Activated CD4-positive, alpha-beta memory T cell treated with anti-CD3 and anti-CD28 coated beads, Interleukin-2, amount 10 ng/mL, durations not matched to agents 7 days and 5 days (primary cell): ENCODE measurements at places on chromosomes 16 and 17. TPM values are rescaled to one million over a fixed set of nuclear protein-coding genes. Genes with fewer than 3 reads are reported as not detected.

CCT6B gene
- 1.9 TPM for total RNA-seq

BCAR1 gene
- total RNA-seq: not detected

GINS2 gene
- 38.3 TPM for total RNA-seq

C17orf67 gene
- total RNA-seq: 4.2 TPM

TMEM132E gene
- not detected for total RNA-seq

HOXB8 gene
- total RNA-seq: not detected

CFAP52 gene
- total RNA-seq: not detected

GNGT2 gene
- 22.7 TPM for total RNA-seq

TMC7 gene
- total RNA-seq: not detected

CARD14 gene
- not detected for total RNA-seq

HES7 gene
- 1.5 TPM for total RNA-seq

CETP gene
- not detected for total RNA-seq

SRP68 gene
- total RNA-seq: 92.8 TPM

ZMYND15 gene
- total RNA-seq: 0.10 TPM

TNP2 gene
- total RNA-seq: not detected

GRCh38 chr16:87741700-87742415 is 23.9 kb downstream of the KLHDC4 start:
- DNase-seq: no peak

GRCh38 chr17:64639516-64639915 is 22.6 kb downstream of the SMURF2 start:
- no peak for DNase-seq

DNA sequence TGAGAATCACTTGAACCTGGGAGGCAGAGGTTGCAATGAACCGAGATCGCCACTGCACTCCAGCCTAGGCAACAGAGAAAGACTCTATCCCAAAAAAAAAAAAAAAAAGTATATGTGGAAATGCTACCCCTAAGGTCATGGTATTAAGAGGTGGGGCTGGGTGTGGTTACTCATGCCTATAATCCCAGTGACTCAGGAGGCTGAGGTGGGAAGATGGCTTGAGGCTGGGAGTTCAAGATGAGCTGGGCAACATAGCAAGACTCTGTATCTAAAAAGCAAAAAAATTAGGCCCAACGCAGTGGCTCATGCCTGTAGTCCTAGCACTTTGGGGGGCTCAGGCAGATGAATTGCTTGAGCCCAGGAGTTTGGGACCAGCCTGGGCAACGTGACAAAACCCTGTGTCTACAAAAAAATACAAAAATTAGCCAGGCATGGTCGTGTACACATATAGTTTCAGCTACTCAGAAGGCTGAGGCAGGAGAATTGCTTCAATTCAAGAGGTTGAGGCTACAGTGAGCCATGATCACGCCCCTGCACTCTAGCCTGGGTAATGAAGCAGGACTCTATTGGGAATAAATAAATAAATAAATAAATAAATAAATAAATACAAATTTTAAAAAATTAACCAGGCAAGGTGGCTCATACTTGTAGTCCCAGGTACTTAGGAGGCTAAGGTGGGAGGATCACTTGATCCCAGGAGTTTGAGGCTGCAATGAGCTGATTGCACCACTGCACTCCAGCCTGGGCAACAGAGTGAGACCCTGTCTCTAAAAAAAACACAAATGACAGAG is 32.3 kb upstream of the NUFIP2 start:
- no peak for DNase-seq

DNA sequence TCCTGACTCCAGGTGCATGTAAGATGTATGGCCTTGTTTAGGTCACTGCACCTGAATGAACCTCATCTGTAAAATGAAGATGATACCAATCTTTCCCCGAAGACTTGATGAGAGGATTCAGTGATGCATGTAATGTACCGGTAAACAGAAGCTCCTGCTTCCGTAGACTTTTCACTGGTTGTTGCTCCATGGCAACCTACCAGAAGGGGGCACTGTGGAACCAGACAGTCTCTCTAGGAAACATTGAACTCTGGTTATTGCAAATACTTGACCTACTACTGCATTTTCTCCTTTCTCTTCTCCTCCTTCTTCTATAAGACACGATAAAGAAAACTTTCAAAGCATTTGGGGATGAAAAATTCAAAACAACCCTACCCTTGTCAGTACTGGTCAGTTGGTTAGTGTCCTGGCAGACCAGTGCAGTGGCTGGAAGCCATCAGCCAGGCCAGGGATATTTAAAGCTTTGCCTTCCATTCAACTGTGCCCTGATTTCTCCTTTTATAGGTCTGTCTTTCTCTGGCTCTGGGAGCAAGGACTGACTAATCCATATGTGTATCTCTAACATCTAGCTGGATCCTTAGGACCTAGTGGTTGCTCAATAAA is 667.4 kb upstream of the SALL1 start:
- no peak for DNase-seq

DNA sequence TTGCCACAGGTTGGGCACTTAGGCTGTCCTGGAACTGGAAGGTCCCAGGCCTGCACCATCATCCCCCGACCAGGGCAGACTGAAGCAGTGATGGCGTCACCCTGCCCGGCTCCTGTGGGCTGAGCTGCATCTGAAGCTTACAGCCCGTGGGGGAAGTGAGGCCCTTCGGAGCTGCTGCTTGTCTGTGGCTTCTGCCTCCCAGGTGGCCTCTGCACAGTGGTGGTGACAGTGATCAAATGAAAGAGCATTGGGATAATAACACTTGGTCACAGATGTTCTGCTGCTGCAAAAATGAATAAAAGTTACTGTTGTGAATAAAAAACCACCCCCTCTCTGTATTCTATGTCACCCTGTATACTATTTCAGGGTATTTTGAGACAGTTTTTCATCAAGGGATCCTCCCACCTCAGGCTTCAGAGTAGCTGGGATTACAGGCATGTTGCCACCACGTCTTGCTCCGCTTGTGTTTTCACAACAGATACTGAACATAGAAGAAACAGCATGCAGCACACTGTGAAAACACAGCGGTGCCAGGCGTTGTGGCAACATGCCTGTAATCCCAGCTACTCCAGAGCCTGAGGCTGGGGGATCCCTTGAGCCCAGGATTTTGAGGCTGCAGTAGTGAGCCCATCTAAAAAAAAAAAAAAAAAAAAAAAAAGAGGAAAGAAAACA is 165.0 kb downstream of the LGALS9B start:
- DNase-seq: no peak

GRCh38 chr17:27320222-27320560 is 26.3 kb downstream of the WSB1 start:
- DNase-seq: no peak

DNA sequence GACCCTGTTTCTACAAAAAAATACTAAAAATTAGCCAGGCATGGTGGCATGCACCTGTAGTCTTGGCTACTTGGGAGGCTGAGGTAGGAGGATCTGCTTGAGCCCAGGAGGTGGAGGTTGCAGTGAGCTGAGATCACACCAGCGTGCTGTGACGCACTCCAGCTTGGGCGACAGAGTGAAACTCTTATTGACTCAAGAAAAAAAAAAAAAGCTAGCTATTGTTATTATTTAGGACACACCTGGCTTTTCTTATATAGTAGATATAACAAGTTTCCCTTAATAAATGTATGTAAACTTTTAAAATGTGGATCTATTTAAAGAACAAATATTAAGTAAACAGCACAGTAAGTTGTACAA is 1.8 kb downstream of the RABEP2 start:
- no peak for DNase-seq

DNA sequence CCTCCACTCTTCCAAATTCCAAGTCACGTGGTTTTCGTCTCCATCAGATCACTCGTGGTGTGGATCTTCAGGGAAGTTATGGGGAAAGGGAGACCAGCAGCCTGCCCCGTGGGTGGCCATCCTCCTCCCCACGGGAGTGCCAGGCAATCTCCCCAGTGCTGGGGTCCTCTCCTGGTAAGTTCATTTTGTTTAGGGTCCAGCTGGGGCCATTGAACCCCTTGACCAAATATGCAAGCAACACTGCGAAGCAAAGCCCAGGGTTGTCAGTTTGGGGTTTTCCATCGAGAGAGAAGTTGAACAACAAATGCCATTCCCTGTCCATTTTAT is 4.1 kb upstream of the LCMT1 start:
- DNase-seq: no peak

DNA sequence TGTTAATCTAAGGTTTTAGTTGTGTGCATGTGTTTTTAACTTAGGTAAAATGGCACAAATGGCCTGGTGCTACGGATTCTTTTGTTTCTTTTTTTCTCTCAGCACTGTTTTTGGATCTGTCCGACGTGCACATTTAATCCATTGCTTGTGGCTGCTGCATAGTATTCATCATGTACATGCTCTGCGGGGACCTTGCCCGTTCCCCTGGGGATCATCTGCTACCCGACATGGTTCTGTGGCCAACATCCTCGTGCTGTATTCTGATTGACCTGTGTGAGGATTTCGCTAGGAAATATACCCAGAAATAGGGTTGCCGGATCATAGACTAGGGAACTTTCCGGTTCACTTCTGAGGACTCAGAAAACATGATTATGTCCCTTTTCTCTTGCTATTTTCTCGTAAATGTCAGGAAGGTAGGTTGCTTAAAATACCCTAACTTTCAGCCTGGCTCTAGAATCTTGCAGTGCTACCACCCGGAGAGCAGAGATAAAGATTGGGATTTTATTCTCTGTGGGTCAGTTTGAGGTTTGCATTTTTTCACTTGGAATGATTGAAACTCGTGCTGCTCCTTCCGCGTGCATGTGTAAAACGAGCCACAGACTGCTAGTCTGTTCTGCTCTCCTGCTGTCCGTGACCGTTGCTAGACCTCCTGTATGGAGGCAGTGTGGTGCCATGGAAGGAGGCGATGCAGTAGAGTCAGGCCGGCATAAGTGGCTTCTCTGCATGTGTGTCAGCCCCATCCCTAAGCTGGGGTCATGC is 42.9 kb downstream of the LDHD start:
- DNase-seq: no peak

GRCh38 chr16:65068151-65068740 is 53.6 kb downstream of the CDH11 start:
- DNase-seq: no peak

DNA sequence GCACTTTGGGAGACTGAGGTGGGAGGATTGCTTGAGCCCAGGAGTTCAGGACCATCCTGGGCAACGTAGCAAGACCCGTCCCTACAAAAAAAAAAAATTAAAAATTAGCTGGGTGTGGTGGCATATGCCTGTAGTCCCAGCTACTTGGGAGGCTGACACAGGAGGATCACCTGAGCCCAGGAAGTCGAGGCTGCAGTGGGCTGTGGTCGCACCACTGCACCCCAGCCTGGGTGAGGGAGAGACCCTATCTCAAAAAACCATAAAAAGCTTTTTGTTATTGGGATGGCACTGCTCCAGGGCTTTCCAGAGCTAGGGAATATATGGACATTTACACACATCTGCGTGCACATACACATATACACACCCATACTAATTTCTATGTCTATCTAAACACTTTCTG is 8.1 kb upstream of the ARMC5 start:
- DNase-seq: no peak

DNA sequence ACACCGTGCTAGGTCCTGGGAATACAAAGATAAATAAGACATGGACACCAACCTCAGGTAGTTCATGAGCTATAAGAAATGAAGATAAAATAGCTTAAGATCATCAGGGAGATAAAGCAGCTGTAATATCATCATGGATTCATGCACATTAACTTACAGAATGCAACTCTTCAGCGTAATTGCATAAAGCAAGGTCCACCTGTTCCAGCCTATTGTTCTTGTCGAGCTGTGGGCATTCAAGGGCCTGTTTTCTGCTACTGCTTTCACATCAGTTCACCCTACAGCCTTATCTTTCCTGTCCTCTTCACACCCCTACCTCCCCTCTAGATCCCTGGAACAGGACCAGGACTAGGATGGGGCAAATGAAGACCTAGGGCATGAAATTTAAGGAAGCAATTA is 133.9 kb downstream of the SPACA3 start:
- no peak for DNase-seq

DNA sequence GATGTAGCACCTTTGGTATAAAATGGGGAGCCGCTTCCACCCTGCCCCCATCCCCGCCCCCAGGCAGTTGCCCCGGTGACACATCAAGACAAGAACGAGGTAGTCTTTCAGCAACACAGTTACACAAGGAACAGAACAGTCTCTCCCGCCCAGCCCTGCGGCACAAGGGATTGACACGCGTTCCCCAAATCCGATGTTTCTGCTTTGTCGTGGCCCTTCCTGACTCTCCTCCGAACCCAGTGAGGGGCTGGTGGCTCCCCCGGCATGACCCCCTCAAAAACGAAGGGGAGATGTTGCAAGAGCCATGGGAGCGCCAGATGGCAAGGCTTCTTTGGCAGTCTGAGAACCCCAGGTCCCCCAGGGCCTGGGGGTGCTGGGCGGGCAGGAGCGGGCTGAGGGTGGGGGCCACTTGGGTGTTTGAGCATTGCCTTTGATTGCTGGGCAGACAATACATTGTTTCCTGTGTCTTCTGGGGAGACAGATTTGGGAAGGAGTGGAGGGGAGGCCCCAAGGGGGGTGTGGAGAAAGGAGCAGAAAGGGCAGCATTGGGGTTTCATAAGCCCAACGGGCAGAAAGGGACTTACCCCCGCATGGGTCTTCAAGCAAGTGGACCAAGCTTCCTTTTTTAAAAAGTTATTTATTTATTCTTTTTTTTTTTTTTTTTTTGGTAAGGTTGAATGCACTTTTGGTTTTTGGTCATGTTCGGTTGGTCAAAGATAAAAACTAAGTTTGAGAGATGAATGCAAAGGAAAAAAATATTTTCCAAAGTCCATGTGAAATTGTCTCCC is 16.6 kb downstream of the COL1A1 start:
- DNase-seq: no peak

DNA sequence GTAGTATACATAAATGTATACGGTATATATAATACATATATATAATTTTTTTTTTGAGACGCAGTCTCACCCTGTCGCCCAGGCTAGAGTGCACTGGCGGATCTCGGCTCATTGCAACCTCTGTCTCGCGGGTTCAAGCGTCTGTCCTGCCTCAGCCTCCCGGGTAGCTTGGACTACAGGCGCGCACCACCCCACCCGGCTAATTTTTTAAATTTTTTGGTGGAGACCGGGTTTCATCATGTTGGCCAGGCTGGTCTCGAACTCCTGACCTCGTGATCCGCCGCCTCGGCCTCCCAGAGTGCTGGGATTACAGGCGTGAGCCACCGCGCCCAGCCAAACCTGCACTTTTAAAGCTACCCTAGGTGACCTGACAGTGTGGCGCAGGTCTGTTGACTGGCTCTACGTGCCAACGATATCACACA is 745 bp downstream of the PAM16 start:
- DNase-seq: no peak

DNA sequence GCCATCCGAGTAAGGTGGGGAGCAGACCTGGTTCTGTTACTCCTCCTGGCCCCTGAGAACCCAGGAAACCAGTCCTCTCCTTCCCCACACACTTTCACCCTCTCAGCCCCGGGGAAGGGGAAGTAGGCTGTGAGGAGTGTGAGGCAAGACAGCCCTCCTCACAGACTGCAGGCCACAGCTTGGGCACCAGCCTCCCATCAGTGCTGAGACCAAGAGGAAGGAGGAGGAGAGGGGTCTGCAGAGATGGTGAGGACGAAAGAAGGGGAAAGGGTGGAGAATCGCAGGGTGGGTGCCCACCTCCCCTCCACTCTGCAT is 7.0 kb downstream of the G6PC3 start:
- DNase-seq: no peak
